Stimulated activated CD8-positive, alpha-beta memory T cell treated with anti-CD3 and anti-CD28 coated beads, Interleukin-7, amount 100 ng/mL, for 1 hour (primary cell): ENCODE measurements at places on chromosomes 7 and 10.

GRCh38 chr10:55378196-55378595, 577.2 kb upstream of the PCDH15 start:
- DNase-seq: no peak

- DNase-seq: no peak
Observed at GRCh38 chr7:47952224-47952623, 4.0 kb upstream of the PKD1L1 start.

DNA sequence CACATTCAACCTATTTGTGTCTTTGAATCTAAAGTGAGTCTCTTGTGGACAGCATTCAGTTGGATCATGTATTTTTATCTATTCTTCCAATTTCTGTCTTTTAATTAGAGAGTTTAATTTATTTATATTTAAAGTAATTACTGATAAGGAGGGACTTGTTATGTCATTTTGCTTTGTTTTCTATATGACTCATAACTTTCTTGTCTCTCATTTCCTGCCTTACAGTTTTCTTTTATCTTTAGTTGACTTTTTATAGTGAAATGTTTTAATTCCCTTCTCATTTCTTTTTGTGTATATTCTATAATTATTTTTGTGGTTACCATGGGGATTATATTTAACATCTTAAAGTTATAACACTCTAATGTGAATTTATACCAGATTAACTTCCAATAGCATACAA, 7.3 kb upstream of the ZNF518A start:
- no peak for DNase-seq

DNA sequence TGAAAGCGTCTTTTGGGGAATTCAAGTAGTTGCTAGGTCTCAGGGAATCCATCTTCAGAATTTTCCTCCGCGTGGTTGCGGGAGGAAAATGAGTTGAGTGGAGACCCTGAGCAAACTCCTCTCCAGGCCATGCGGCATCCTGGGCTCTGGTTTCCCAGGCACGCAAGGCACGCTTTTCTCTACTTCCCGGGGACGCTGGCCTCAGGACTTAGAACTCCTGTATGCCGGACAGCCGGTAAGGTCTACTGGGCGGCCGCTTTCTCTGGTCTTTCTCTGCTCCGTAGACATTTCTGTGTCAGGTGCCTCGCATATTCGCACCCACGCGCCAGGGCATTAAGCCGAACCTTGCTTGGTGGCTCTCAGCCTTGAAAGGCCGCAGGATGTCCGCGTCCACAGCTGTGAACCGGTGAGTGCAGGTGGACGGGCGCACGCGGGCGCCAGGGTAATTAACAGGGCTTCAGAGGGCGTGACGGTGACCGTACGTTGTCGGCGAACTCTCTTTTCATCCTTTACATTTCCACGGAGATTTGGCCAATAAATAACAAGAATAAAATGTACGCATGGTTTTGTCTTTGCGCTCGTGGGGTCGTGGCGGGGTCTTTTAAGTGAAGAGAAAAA, 992 bp upstream of the RBM20 start:
- no peak for DNase-seq

DNA sequence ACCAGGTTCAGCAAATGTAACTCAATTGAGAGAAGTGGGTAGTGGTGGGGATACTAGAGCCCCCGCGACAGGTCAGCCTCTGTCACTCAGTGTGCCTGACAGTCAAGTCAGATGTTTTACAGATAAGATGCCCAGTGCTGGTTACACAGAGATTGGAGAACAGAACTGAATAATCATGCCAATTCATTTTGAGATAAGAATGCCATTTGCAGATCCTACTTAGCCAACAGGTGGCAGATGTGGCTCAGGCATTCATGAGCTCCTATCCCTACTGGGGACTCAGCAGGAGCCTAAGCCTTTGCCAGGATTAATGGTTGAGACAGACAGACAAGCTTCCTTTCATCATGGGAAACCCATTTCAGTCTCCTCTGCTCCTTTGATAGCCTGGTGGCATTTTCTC, 137.8 kb downstream of the MAPK8 start:
- DNase-seq: no peak

GRCh38 chr7:21071561-21072501, 285.1 kb upstream of the SP8 start:
- DNase-seq: no peak

DNA sequence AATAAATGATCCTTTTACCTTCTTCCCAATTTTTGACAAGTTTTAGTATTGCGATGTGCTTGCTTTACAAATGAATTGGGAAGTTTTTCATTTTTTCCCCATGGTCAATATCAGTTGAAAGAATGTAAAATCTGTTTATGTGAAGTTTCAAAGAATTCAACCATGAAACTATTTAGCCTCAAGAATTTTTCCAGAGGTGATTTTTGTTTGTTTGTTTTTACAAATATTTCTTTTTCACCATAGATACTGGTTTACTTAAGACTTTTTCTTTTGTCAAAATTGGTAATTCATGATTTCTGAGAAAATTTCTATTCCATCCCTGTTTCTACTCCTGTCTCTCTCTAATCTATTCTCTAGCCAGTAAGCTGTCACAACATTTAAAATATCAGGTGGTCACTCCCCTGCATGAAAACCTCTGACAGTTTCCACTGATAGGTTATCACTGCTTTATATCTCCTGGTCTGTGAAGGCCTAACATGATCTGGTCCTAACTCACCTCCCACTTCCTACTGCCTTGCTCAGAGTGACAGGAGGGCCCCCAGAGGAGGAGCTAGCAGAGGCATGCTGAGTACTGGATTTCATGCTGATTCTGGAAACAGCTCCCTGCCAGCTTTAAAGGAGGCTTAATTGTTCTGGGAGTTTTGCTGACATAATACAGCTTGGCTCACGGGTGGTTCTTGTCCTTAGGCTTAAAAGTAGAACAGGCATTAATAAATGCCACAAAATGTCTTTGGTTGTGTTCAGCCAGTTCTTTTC, 7.6 kb upstream of the ARMS2 start:
- DNase-seq: no peak

DNA sequence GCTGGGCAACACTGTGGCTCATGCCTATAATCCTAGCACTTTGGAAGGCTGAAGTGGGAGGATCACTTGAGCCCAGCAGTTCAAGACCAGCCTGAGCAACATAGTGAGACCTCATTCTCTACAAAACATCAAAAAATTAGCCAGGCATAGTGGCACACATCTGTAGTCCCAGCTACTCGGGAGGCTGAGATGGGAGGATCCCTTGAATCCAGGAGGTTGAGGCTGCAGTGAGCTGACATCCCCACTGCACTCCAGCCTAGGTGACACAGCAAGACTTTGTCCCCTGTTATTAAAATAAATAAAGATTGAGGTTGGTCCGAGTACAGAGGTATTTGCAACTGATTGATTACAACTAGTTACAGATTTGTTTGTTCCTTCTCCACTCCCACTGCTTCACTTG, 44.1 kb downstream of the SKIDA1 start:
- no peak for DNase-seq

DNA sequence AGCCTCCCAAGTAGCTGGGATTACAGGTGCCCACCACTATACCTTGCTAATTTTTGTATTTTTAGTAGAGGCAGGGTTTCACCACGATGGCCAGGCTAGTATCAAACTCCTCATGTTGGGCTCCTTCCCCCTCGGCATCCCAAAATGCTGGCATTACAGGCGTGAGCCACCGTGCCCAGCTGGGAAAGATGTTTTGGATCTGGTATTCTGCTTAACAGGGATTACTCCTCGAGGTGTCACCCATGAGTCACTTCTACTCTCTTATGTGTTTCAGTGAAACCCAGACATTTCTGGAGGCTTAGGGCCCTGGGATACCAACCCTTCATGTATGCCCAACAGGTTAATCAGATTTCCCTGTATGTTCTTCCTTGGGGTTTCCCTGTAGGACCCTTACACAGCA, 11.8 kb upstream of the OPN4 start:
- no peak for DNase-seq

- DNase-seq: no peak
Observed at GRCh38 chr7:563629-564170, 44.1 kb upstream of the PDGFA start.

DNA sequence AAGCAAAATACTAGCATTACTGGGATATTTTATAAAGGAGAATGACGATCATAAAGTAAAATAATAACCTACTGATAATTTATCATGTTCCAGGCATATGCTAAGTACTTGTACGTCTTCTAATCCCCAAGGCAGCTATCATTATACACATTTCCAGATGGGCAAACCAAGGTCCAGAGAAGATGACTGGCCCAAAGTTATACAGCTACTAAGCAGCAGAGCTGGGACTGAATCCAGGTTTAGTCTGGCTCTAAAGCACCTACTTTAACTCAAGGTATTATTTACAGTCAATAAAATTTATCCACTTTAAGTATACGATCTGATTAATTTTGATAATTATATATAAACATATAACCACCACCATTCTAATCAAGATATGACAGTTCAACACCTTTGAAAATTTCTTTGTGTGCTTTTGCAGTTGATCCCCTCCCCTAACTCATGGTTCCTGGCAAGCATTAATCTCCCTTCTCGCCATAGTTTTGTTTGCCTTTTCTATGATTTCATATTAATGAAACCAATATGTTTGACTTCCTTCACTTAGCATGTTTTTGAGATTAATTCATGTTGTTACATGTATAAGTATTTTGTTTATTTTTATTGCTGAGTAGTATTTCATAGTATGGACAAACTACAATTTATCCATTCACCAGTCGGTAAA, 126.7 kb downstream of the CPEB3 start:
- no peak for DNase-seq

DNA sequence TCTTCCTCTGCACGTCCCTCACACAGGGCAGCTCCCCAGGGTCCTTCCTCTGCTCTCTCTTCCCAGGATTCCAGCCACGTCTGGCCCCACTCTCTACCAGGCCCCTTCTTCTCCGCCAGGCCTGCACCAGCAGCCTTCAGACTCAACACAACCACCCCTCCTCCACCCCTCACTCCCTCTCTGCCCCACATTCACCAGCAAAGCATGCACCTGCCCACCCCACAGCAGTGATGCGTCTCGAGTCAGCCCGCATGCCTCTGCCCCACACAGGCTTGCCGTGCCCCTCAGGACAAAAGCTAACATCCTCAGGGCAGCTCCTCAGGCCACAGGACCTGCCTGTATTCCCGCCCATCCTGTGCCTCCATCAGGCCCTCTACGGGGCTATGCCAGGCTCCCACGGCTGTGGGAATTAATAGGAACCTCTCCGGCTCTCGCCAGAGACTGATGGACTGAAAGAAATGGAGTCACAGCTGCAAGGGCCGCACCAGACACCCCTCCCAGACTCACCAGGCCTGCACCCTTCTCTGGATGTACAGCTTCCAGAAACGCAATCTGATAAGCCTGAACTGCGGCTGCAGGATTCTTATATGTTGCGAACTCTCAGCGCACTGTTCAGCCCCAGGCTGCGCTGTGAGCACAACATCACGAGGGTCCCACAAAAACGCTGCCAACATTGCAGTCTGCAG, 100.1 kb downstream of the CYTH3 start:
- no peak for DNase-seq

DNA sequence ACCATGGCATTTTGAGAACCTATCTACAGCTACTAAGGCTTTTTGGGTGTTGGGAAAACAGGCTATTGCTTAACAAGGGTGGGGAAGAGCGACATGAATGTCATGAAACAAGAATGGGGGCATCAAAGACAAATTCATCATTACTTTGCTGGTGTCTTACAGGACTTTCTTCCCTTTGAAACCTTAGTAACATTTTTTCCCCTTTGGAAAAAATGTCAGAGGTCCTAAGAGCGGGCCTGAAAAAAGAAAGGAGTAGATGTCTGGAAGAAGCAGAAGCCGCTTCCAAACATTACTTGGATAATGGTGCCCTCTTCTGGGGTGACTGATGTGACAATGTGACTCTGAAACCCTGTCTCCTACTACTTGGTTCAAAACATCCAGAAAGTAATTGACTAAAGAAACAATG, 3.8 kb upstream of the DDX50 start:
- DNase-seq: no peak

DNA sequence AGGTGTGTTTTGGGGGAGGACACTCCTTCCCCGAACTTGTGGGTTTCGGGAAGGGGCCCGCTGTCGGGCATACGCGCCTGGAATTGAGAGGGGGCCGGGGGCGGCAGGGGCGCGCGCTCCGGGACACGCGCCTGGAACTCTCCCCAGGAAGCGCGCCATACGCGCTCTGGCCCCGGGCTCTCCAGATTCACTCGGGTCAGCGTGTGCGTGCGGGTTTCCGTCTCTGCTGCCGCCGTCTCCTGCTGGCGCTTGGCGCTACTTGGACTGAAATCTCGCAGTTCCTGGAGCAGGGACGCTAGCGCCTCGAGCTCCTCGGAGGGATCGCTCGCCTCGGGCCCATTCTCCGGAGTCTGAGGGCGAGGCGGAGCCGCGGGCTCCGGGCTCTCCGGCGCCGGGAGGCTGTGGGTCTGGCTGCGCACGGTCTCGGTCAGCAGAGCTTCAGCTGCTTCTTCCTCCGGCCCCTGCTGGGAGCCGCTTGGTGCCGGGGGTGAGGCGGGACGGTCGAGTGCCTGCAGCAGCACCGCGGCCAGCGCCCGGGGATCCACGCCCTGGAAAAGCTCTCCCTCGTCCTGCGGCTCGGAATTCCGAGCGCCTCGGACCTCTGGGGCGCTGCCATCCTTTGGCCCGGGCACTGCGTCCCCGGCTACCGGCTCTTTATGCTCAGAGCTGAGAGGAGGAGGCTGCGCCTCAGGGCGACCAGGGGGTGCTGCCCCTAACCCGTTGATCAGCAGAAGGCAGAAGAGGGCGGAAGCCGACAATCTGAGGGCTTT, 1.1 kb downstream of the VGF start:
- no peak for DNase-seq

DNA sequence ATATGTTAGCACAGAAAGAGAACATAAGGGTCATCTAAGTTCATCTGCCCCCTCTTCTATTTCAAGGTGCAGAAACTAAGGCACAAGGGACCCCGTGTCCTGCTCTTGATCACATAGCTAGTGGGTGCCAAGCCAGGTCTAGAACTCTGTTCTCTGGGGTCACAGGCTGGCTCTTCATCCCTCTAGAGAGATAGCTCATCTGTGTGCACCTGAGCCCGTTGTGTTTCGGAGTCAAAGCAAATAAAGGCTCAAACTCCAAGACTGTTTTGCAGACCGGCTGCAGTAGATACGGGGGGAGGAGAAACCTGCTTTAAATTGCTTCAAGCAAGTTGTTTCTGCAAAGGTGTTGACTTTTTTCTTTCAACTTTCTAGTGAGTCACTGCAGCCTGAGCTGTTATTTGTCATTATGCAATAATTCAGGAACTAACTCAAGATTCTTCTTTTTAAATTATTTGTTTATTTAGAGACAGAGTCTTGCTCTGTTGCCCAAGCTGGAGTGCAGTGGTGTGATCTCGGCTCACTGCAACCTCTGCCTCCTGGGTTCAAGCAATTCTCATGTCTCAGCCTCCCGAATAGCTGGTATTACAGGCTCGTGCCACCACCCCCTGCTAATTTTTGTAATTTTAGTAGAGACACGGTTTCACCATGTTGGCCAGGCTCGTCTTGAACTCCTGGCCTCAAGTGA, 6.5 kb downstream of the BLVRA start:
- no peak for DNase-seq

GRCh38 chr7:107999779-108000560, 3.0 kb downstream of the LAMB1 start:
- no peak for DNase-seq

- DNase-seq: no peak
Observed at GRCh38 chr7:18361756-18362155, 133.8 kb upstream of the HDAC9 start.

DNA sequence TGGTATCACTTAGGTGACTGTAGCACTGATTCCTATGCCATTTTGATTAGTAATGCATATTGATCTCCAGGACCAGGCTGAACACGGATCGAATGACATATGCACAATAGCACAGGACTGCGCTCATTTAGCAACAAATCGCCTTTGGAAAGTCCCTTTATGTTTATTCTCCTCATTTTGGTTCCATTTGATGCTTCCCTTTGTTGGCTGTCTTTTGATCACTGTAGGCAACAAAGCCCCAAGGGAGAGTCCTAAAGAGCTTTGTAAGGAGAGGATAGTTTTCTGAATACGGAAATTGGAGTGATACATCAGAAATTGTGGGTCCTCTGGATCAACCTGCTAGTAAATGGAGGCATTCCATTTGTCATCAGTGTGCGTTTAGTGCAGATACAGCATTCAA, 1111.4 kb downstream of the SORCS1 start:
- no peak for DNase-seq
